ENCODE measurements at places on chromosomes 5 and 9.

- DNase-seq: no peak
Observed at GRCh38 chr5:112528928-112529327, 109.9 kb upstream of the EPB41L4A start.

DNA sequence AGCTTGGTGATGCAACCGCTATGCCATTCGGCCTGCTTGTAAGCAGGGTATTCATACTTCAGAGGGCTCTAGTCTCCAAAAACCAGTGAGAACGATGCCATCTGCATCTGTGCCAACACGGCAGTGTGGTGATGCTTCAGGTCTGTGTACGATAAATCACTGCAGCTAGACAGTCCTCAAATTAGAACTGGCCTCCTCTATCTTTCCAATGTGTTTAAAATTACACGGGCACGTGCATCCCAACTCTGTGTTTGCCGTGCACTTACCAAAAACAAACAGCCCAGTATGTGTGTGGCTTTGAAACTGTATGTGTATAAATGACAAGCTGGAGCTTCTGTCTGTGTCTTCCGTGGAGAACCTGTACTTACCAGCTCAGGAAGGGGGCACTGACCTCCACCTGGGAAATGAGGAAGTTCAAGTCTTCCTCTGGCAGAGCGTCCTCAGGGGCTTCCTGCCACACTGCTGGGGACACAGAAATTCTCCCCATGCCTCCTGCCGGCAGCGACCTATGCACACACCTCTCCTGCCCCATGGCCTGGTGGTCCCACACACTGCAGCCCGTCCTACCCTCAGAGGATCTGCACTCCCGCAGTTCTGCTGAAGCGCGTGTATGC is 12.3 kb downstream of the MED10 start:
- DNase-seq: no peak

DNA sequence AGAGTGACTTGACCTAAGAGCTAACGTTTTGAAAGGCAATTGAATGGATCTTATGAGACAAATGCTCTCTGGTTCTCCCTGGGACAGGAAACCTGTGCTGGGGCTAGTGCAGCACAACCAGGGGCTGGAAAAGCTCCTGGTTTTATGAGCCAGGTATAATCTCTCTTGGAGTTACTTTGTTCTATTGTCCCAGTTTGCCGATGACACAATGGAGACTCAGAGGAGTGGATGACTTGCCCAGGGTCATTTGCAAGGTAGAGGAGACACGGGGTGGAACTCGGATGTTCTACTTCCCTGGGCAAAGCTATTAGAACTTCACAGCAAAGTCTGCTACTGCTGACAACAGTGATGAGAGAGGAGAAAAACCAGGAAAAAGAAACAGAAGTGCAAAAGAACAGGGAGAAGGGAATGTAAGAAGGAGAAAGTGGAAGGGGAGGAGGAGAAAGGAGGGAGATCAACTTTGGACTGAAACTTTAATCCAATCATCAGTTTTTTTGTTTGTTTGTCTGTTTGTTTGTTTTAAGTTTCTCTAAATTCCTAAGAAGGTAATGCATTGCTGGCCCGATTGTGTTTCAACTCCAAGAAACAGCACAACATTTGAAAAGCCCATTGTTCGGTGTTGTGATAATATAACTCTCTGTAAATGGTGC is 7.4 kb upstream of the GSN start:
- DNase-seq: no peak

DNA sequence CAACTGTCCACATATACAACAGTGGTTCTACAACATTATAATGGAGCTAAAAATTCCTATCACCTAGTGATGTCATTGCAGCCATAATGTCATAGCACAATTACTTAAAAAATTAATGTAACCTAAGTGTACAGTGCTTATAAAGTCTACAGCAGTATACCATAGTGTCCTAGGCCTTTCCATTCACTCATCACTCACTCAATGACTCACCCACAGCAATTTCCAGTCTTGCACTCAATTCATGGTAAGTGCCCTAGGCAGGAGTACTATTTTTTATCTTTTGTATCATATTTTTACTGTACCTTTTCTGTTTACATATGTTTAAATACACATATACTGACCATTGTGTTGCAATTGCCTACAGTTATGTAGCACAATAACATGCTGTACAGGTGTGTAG is 9.6 kb upstream of the PUM3 start:
- DNase-seq: no peak

DNA sequence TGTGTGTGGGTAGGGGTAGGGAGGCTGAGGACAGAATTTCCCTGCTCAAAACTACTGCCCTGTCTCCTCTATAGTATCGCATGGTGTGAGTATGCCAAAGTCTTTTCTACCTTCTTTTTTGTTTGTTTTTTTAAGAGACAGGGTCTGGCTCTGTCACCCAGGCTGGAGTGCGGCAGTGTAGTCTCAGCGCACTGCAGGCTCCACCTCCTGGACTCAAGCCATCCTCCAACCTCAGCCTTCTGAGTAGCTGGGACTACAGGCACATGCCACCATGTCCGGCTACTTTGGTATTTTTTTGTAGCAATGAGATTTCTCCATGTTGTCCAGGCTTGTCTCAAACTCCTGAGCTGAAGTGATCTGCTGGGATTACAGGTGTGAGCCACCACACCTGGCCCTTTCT is 2.5 kb downstream of the SRP19 start:
- no peak for DNase-seq

DNA sequence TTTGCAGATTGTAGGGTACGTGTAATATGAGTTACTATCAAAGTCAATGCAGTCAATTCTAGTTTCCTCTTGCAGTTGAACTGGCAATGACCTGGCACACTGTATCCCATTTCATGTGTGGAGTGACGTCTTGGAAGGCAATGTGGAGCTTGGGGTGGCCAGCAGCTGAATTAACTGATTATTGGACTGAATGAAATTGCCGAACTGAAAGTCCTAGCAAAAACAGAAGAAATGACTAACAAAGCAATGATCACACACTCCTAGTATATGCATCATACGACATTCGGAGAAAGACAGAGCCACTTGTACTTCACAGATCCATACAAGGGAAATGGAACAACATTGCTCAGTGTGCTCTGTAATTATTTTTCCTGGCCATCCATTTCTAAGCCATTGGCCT is 259.1 kb upstream of the DAPK1 start:
- DNase-seq: no peak

- no peak for DNase-seq
Observed at GRCh38 chr5:123701511-123702200, 189.7 kb downstream of the CSNK1G3 start.

GRCh38 chr9:441126-441525 is 226.5 kb downstream of the DOCK8 start:
- no peak for DNase-seq

GRCh38 chr9:38048316-38048969 is 20.6 kb downstream of the SHB start:
- DNase-seq: no peak

- peak; percentile 65 for DNase-seq
Observed at GRCh38 chr5:152329761-152330283, 75.3 kb downstream of the NMUR2 start.

DNA sequence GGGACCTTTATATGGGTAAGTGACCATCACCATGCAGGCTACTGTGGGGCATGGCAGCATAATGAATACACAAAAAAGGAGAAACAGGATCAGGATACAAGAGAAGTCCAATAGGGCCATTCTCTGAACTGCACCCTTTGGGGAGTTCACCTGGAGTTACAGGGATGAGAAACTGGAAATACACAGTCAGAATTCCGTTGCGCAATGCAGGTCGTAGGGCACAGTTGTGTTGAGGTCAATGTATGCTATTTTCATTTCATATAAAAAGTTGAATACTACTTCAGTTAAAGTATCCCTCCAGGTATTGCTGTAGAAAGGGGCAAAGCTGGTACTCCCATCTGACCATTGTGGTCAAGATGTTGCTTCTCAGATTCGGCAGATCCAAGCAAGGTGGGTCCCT is 471.4 kb downstream of the DMRT2 start:
- DNase-seq: no peak

DNA sequence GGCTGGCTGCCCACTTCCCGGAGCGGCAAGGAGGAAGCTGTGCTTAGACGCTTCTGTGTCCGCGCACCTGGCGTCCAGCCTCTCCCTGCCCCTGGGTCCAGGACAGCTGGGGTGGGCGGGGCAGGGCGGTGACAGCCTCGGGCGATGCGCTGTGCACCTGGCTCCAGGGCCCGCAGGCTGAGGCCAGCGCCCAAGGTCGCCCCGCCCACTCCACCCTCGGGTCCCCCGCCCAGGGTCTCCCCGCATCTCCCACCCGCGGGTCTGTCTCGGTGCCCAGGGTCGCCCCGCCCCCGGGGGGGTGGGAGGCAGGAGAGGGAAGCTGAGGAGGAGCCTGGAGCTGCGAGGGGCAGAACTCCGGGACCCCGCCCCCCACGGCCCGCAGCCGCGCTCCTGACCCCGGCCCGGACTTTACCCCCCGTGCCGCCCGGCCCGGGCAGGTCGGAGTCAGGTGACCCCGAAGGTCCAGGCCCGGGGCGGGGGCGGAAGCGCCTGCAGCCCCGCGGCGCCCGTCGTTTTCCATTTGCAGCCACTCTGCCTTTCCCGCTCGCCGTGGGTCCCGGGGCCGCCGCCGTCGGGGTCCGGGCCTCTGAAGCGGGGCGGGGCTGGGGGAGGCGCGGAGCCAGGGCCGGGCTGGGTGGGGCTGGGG is at the start of gene ENTPD8:
ENTPD8 (minus strand) TSS at position 69 of the 646 bp plus-strand sequence. CDS start 3,072 bp downstream, outside the sequence.
- DNase-seq: no peak

GRCh38 chr5:149841851-149842793 is 102.5 kb downstream of the PDE6A start:
- DNase-seq: no peak

DNA sequence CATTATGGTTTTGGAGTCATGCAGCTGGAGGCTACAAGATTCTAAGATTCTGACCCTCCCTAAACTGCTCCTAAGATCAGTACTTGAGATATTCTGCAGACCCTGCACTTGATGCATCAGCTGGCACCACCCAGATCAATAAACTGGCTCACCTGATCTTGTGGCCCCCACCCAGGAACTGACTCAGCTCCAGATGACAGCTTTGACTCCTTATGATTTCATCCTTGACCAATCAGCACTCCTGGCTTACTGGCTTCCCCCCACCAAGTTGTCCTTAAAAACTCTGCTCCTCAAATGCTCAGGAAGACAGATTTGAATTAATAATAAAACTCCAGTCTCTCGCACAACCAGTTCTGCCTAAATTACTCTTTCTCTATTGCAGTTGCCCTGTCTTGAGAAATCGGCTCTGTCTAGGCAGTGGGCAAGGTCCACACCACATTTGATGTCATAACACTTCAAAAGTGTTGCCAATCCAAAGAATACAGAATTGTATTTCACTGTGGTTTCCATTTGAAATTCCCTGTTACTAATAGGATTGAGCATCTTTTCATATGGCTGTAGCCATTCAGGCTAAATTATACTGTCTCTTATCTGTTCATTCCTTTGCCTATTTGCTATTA is 14.8 kb upstream of the SLC30A5 start:
- DNase-seq: no peak

GRCh38 chr9:15142878-15143534 is 164.0 kb downstream of the TTC39B start:
- DNase-seq: peak; percentile 17

DNA sequence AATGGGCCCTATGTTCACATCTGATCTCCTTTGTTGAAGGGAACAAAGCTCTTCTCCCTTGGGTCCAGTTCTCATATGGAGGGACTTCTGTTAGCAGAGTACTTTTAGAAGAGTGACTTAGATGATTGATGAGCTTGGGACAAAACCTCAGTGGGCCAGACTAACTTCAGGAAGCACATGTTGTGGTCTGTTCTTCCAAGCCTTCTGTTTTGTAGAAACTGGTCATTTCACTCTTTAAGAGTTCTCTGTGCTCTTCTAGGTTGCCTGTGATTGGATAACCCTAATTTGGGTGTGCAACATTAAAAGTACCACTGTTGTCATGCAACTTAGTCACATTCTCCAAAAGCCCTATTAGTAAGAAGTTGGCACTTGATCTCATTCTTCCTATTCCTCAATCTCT is 183.5 kb upstream of the ACO1 start:
- DNase-seq: no peak

GRCh38 chr5:17215361-17215760 is 2.1 kb upstream of the BASP1 start:
- no peak for DNase-seq

Measured in NCI-H1436 treated with DMSO at 0.1 percent for 48 hours (cell line).